Amniotic stem cell (primary cell): ENCODE measurements at places on chromosomes 11 and 22.

DNA sequence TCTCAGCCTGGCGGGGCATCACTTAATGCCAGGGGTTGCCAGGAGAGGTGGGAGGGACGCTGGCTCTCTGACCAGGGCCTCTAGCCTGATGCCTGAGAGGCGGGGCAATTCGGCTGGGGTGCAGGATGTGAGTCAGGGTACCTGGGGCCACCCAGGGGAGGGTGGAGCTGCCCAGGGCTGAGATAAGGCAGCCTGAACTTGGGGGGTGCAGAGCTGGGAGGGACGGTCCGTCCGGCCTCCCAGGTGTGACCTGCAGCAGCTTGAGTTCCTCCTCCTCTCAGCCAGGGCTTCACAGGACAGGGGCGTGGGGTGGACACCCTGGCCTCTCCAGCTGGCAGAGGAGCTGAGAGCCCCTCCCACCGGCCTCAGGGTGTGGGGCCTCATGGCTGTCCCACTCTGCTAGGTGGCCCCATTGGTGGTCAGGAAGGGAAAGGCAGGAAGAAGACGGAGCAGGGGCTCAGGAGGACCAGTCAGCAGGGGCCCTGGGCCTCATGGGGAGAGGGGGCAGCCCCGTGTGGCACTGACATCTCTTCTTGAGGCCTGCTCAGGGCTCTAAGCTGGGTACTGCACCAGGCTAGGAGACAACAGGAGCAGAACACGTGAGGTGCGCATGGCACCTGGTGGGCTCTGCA, 942 bp upstream of the RPS6KA4 start:
- DNase-seq, result no peak

- no peak for DNase-seq
Observed at GRCh38 chr22:17634696-17635095, 3.9 kb upstream of the BCL2L13 start.

- DNase-seq, result no peak
Observed at GRCh38 chr11:6656936-6657335, 1.3 kb upstream of the DCHS1 start.

- no peak for DNase-seq
Observed at GRCh38 chr22:35775339-35775738, 57.7 kb downstream of the APOL5 start.

DNA sequence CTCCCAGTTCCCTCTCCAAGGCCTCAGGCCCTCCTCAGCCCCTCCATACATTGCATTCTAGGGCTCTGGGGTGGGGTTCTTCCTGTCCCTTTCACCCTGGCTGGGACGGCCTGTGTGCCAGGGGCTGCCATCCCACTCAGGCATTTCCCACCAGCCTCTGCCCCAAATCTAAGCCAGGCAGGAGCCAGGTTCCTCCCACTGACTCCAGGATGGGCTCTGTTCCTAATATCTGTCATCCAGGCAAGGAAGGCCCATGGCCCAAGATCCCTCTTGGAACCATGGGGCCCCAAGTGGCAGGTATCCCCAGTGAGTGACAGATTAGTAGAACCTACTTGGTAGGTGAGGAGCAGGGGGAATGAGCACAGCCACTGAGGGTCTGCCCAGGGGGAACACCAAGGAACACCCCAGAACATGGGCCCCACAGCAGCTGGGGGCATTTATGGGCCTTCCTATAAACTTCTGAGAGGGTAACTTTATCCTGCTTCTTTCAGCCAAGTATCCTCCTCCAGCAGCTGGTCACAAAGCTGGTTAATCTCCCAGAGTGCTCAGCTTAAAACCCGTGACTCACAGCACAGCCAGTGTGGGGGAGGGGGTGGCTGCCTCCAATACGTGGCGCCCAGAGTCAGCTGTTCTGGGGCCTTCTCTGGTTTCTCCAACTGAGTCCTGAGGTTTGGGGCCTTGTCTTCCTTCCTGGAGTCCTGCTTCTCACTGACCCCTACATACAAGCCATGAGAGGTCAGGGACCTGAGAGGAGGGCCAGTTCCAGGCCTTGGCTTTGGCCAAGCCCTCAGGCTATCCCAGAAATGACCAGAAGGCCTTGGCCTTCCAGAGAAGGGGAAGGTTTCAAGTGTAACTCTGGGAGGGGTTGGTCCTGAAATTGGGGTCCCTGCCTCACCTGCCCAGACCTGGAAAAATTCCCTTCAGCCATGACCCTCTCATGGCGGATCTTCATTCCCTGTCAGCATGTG, 19.9 kb upstream of the MYOD1 start:
- no peak for DNase-seq

GRCh38 chr11:65377036-65377435, 5.4 kb downstream of the SLC25A45 start:
- DNase-seq, result no peak

GRCh38 chr11:2100361-2101170, 38.6 kb downstream of the IGF2 start:
- no peak for DNase-seq

DNA sequence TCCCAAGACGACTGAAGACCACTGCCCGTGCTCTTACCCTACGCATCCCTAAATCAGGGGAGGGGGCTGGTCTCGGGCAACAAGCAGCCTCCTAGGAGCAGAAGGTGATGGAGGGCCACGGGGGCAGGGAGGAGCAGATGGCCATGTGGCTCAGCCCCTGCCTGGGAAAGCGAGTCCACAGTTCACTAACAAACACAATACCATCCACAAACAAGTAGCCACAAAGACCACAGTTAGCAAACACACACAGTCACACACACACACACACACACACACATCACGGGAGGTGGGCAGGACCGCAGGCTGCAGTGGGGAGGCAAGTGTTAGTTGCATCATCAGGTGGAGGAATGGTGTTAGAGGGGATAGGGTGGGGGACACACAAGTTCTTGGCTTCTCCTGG, 13.2 kb upstream of the FXYD2 start:
- no peak for DNase-seq

- no peak for DNase-seq
Observed at GRCh38 chr11:11422411-11423128, 69.5 kb upstream of the CSNK2A3 start.
